ENCODE measurements at places on chromosomes 11 and 22.

- peak; percentile 60 for DNase-seq
These were observed at the start of gene LRRC32 for GRCh38 chr11:76670485-76671236. Gene LRRC32 (minus strand): TSS chr11:76670747. CDS start chr11:76665954, 4,793 bp downstream.

- no peak for DNase-seq
These were observed 35.5 kb downstream of the SYT7 start for GRCh38 chr11:61545341-61545740.

- peak; percentile 20 for DNase-seq
These were observed 33.1 kb upstream of the ELF5 start for GRCh38 chr11:34546511-34547209.

GRCh38 chr11:71977743-71978418, 20.8 kb upstream of the IL18BP start:
- DNase-seq, result peak; percentile 59

DNA sequence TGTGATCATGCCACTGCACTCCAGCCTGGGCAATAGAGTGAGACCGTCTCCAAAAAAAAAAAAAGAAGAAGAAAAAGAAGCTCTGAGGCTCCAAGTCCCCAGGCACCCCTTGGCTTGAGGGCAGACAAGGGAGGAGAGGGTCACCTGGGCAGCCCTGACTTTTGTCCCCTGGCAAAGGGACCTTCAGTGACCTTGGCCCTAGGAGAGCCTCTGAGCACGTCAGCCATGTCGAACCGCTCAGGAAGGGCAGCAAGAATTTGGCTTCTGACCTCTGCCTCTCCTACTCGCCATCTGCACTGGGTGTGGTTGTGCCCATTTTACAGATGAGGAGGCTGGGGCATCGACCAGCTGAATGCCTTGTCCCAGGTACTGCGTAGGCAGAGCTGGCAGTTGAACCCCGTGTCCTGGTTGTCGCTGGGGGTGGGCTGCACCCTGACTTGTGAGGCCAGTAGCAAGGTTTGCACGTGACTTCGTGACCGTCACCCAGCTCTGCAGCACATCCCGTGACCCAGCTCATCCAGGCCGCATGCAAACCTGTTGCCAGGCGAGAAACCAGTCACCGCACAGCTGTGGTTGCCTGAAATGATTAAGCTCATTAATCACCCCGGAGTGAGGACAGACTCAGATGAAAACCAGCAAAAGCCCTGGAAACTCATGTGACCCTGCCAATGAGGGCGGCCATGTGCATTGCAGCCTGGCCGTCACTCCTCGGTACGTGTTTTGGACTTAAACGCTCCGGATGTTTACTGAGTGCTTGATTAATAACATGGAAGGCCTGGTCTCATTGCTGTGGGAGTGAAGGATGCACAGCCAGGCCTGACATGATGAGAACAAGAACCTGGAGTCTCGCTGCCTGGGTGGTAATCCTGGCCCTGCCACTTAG, 47.7 kb upstream of the PPP6R3 start:
- DNase-seq, result no peak

- DNase-seq, result no peak
These were observed 156.2 kb downstream of the BRD1 start for GRCh38 chr22:49671331-49672013.

DNA sequence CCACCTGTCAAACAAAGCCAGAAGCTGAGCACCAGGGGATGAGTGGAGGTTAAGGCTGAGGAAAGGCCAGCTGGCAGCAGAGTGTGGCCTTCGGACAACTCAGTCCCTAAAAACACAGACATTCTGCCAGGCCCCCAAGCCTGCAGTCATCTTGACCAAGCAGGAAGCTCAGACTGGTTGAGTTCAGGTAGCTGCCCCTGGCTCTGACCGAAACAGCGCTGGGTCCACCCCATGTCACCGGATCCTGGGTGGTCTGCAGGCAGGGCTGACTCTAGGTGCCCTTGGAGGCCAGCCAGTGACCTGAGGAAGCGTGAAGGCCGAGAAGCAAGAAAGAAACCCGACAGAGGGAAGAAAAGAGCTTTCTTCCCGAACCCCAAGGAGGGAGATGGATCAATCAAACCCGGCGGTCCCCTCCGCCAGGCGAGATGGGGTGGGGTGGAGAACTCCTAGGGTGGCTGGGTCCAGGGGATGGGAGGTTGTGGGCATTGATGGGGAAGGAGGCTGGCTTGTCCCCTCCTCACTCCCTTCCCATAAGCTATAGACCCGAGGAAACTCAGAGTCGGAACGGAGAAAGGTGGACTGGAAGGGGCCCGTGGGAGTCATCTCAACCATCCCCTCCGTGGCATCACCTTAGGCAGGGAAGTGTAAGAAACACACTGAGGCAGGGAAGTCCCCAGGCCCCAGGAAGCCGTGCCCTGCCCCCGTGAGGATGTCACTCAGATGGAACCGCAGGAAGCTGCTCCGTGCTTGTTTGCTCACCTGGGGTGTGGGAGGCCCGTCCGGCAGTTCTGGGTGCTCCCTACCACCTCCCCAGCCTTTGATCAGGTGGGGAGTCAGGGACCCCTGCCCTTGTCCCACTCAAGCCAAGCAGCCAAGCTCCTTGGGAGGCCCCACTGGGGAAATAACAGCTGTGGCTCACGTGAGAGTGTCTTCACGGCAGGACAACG, 11.7 kb downstream of the CXCR5 start:
- peak; percentile 31 for DNase-seq

DNA sequence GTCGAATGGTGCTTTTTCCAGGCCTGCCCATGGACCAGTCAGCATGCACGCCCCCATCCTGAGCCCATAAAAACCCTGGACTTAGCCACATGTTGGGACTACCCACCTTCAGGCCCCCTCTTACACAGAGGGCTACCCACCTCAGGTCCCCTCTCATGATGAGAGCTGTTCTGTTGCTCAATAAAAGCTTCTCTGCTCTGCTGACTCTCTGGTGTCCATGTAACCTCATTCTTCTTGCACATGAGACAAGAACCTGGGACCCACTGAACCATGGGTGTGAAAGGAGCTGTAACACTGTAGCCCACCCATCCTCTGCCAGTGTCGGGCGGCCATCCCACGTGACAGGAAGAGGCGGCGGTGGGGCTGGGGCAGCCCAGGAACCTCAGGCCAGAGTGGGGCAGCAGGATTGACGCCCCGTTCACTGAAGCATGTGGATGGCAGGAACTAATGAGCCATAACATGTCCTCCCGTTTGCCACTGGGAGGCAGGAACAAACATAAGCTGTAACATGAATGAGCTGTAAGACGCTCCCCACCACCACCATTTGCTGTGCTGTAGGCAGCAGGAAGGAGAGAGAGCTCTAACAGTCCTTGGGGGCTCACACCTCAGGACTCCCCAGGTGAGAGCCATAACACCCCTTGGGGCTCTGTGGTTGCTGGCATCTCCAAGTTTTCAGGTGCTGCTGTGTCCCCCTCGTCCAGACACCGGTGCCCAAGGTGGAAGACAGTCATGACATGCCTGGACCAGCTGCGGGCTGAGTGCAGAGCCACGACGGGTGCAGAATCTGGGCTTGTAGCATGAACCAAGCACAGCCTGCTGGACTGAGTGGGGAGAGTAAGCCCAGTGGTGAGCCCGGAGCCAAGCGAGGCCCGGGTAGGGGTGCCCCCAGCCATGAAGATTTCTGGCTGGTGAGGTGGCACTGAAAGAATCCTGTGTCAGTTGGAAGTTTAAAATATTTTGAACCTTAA, 69.4 kb downstream of the MCHR1 start:
- no peak for DNase-seq

DNA sequence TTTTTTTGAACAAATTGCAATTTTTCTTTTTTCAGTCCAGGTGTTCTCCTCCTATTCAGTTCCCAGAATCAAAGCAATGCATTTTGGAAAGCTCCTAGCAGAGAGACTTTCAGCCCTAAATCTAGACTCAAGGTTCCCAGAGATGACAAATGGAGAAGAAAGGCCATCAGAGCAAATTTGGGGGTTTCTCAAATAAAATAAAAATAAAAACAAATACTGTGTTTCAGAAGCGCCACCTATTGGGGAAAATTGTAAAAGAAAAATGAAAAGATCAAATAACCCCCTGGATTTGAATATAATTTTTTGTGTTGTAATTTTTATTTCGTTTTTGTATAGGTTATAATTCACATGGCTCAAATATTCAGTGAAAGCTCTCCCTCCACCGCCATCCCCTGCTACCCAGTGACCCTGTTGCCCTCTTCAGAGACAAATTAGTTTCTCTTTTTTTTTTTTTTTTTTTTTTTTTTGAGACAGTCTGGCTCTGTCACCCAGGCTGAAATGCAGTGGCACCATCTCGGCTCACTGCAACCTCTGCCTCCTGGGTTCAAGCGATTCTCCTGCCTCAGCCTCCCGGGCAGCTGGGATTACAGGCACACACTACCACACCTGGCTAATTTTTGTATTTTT, 6.2 kb upstream of the UBE4A start:
- peak; percentile 31 for DNase-seq

GRCh38 chr11:119193626-119194025, 8.4 kb downstream of the NHERF4 start:
- DNase-seq, result no peak

GRCh38 chr11:108207683-108208060, 14.8 kb downstream of the NPAT start:
- no peak for DNase-seq

DNA sequence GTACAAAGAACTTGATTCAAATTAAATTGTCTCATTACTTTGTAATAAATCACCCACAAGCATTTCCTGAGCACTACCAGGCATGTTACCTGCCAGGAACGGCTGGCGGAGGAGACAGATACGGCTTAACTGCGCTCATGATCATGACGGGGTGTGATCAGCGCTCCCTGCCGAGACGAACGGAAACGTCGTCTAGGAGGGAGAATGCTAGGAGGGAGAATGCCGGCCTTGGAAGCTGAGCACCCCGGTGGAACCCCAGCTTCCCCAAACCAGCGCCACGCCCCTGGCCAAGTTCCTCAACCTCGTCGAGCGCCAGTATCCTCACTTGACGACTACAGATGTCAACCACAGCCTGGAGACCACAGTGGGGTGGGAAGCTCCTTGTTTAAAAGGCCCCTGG, 272.8 kb downstream of the CTTN start:
- DNase-seq, result no peak
